Osteocyte (in vitro differentiated cells): ENCODE measurements at places on chromosomes 11 and 22. TPM values are rescaled to one million over a fixed set of nuclear protein-coding genes. Genes with fewer than 3 reads are reported as not detected.

ISX gene
- not detected in 2 replicates for total RNA-seq

LINC01488 gene
- total RNA-seq = not detected in 2 replicates

RNF26 gene
- 28.9 and 30.2 TPM in 2 replicates for total RNA-seq

- no peak overlapping the region for H3K4me3 ChIP-seq
- peaks cover 12% of the 10 kb centered on the region for H3K27me3 ChIP-seq
- H3K27ac ChIP-seq = no peak overlapping the region
- peaks cover 14% of the 10 kb centered on the region for H3K4me1 ChIP-seq
Measured at GRCh38 chr22:24894998-24895397, 51.5 kb downstream of the LHFPL7 start.

DNA sequence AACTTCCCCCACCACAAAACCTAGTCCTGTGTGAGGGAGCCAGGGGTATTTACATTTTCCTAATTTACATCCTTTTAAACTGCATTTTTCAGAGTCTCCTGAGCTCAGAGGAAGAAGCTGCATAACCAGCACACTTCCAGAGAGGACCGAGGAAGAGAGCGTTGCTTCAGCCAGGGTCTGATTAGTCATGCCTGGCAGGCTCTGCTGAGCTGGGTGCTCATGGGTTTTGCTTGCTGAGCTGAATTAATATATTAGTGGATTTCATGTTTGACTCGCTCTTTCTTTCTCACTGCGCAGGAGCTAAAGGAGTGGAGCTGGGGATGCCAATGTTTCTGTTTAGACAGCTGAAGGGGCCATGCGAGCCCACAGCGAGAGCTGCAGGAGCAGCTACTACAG lies 539.3 kb upstream of the B3GAT1 start:
- no peaks in the 10 kb centered on the region for H3K27me3 ChIP-seq
- peaks cover 49% of the 10 kb centered on the region for H3K4me1 ChIP-seq
- H3K27ac ChIP-seq = peak overlapping the region; percentile 71
- peak; percentile 77 for DNase-seq
- no peaks in the 10 kb centered on the region for H3K36me3 ChIP-seq

GRCh38 chr11:75532200-75533048 lies 6.7 kb upstream of the GDPD5 start:
- no peak overlapping the region for H3K27ac ChIP-seq
- no peak overlapping the region for H3K4me3 ChIP-seq
- H3K36me3 ChIP-seq = no peaks in the 10 kb centered on the region
- peak; percentile 87 for DNase-seq
- H3K27me3 ChIP-seq = peaks cover 21% of the 10 kb centered on the region

DNA sequence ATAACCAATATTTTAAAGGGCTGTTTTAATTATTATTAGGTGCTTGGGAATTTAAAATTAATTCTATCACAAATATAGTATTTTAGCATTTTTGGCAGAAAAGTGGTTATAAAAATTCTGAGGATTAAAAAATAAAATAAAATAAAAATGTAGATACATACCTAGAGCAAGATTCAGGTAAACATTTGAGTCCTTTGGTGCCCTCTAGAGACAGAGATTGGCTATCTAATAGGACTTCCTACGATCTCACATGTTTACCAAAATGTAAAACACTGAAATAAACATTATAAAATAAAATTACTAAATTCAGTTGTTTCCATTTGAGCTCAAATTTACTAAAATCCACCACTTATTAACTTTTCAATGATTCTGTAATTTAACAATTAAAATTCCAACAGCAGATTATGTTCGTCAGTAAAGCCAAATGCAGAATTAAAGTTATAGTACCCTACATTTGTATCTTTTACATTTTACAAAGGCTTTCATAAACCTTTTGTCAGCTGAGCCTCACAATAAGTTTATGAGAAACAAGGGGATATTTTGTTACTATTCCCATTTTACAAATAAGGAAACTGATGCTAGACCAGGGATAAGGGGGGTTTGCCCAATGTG lies 27.7 kb downstream of the SLC36A4 start:
- H3K27ac ChIP-seq = no peak overlapping the region
- peaks cover 3% of the 10 kb centered on the region for H3K36me3 ChIP-seq
- H3K27me3 ChIP-seq = no peaks in the 10 kb centered on the region
- peaks cover 10% of the 10 kb centered on the region for H3K4me1 ChIP-seq
